NCI-H1092 treated with DMSO at 0.1 percent for 48 hours (cell line): ENCODE measurements at places on chromosomes 2 and 18.
A peak's percentile ranks its signal among the peaks of the same experiment; 100 is the strongest.

- DNase-seq = peak; percentile 90
Observed at GRCh38 chr2:40166006-40166405, 285.9 kb downstream of the SLC8A1 start.

DNA sequence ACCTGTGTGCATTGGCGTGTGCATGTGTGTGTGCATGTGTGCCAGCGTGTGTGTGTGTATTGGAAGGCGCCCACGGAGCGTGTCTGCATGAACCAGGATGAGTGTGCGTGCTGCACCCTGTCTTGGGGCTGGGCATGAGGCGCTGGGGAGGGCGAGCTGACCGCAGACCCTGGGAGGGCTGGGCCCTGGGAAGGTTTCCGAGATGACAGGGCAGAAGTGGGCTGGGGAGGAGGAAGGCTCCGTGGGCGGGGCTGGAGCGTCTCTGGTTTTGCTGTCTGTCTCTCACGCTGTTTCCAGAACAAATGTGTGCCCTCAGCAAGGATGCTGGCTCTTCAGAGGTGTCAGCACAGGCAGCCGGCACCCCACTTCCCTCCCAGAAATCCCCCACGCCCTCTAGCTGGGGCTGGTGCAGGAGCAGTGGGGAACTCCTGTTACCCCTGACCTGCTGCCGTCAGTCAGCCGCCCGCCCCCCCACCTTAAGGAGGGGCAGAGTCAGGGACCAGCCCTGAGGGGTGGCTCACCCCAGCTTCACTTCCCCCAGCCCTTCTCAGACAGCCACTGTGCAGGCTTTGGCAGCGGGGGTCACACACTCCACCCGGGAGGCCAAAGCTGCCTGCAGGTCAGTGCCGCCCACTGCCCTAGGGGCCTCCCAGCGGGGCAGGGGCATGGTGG is at the start of gene GPR35:
GPR35 (plus strand) TSS at position 531 of the 672 bp plus-strand sequence. CDS start 4,473 bp downstream, outside the sequence.
- no peak for DNase-seq

DNA sequence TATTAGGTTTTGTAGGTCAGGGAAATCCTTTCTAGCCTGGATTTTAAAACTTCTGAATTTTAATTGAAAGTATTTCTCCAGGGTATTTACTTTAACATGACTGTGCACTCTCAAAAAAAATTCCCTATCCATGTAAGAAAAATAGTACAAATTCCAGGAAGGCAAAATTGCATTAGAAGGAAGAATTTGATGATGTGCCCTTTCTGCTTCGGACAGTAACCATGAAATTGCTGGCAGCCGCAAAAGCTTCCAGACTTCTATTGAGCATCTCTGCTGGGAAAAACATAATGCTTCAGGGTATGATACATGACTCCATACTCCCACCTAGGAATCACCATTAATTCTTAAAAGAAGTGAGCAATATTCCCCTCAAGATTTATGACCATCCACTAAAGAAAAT is 17.2 kb upstream of the KLF7 start:
- no peak for DNase-seq

GRCh38 chr2:12847694-12848575 is 131.2 kb downstream of the TRIB2 start:
- no peak for DNase-seq

- no peak for DNase-seq
Observed at GRCh38 chr2:37201766-37202165, 5.5 kb downstream of the CEBPZOS start.

DNA sequence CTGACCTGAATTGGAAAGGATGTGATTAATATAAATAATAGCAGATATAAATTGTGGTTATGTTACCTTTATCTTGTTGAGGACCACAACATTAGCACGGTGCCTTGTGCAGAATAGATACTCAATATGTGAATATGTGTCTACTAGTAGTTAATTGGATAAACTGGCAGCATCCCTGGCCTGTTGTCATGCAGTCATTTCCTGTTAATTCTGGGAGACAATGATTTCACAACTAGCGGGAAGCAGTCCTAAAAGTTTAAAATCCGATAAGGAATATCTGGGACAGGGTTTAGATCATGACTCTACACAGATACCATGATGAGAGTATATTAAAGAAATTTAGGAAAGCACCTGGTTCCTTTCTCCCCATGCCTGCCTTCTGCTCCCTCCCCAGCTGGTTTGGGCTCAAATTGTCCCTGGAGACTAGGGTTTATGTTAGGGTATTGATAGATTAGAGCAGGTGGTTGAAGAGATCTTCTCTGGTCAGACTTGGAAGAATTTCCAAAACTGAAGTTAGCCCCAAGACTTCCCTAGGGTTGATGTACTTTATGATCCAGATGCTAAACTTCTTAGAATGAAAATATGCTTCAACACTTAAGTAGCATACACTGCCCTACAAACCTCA is 32.8 kb downstream of the CYBRD1 start:
- no peak for DNase-seq

DNA sequence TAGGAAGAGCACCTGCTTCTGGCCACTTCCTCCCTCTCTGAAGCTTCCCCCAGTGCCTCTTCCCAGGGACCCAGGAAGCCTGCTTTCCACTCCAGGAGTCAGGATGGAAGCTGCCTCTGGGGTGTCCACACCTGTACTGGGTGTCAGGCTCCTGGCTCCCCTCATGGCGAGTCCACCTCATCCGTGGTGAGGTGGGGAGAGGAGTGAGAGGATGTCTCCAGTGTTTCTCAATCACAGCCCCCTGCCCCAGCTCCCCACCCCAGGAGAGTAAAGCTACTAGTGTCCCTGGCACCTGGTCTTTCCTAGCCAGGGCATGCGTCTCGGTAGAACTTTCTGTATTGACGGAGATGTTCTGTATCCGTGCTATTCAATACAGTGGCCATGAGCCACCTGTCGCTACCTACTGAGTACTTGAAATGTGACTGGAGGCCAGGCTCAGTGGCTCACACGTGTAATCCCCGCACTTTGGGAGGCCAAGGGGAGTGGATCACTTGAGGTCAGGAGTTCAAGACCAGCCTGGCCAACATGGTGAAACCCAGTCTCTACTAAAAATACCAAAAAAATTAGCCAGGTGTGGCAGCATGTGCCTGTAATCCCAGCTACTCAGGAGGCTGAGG is 171.2 kb upstream of the HAAO start:
- DNase-seq = no peak

DNA sequence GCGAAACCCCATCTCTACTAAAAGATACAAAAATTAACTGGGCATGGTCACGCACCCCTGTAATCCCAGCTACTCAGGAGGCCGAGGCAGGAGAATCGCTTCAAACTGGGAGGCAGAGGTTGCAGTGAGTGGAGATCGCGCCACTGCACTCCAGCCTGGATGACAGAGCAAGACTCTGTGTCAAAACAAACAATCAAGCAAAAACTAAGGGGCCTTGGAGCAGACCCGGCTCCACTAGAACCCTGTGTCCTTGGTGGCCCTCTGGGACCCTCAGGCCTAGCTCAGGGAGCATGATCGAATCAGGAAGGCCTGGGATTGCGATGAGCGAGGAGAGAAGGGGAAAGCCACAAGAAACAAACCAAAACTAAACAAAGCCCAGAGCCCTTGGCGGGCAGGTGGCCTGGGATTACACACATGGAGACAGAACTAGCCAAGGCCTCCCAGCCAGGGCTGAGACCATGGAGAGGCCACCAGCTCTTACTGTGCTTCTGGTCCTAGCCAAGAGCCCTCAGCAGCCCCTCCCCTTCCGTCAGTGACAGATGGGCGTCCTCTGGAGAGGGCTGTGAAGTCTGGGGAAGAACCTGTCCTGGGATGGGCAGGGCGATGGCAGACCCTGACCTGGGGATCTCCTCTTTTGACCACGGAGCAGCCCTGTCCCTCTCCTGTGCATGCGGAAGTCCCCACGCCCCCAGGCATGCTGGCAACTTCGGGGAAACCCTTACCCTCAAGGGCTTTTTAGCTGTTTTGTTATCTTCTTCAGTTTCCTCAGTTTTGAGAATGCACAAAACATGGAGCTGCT is 27.4 kb upstream of the CATIP start:
- DNase-seq = no peak

GRCh38 chr2:75076088-75076487 is 117.6 kb downstream of the POLE4 start:
- DNase-seq = peak; percentile 91

DNA sequence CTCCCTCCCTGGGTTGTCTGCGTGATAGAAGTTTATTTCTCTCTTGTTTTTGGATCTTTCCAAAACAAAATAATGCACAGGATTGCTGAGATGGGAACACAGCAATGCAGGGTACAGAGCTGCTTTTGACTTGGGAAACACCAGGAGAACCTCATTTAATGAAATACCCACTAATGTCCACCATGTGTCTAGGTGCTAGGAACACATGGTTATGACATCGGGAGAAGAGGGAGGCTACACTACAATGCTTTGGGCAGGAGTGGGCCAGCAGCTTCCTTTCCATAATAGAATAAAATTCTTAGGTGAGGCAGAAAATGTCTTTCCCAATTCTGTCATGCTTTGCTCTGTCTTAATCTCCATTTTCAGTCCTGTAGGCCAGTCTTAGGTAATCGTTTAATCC is 29.2 kb upstream of the KCNF1 start:
- DNase-seq = no peak

DNA sequence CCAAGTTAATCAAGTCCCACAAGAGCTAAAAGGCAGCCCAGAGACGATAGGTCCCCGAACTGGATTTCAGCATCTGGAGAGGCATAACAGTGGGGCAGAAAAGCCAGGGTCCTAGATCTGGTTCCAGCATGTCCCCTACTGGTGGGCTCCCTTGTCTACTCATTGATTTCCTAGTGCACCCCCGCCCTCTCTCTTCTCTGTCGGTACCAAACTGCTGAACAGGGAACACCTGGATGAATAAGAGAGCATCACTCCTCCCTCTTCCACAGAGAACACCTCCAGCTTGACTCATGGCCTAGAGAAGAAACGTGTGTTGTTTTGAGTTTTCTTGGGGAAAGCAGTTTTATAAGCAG is 101.3 kb downstream of the FOXI3 start:
- no peak for DNase-seq

DNA sequence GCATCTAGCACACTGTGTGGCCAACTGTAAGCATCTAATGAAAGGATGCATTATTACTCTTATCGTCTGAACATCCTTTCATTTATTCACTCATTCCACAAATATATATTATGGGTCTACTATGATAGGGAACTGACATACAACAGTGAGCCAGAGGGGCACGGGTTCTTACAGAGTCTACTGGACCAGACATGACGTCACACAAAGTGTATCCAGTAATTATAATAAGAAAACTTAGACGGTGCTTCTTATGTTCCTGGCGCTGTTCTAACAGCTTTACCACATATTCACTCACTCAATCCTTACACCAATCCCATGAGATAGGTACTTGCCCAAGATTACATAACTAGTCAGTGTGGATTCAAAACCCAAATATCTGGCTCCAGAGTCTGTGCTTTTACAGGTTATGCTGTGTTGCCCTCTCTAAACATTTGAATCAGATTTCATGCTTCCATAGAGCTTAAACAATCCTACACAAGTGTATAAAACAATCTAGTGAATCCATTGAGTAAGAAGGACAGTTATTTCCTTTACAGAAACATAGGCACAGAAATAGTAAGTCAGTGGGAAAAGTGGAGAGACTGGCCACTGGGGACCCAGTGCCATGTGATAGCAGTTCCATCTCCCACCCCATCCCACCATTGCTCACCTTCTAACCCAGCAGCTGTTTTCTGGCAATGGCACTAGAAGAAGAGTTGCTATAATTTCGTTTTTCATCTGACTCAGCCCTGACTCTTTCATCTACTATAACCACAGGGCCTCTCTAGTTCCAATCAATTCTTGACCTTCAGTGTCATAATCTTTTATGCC is 24.2 kb upstream of the ARL5A start:
- no peak for DNase-seq

- no peak for DNase-seq
Observed at GRCh38 chr2:69099541-69099940, 86.6 kb downstream of the ANTXR1 start.

DNA sequence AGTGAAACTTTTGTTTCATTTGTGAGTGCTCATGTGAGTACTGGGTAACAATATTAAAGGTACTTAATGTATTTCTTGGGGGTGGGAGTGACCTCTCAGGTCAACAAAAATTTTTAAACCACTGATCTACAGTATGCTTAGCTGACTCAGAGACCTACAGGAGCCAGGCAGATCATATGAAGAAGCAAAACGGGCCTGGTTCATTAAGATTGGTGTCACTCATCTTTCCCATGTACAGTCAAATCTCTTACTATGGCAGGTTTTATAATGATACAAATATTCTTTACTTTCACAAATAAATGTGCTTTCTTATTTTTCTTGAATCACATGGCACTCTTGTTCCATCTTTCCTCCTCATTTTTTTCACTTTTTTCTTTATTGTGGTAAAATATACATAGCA is 7.7 kb upstream of the TMSB10 start:
- DNase-seq = no peak

DNA sequence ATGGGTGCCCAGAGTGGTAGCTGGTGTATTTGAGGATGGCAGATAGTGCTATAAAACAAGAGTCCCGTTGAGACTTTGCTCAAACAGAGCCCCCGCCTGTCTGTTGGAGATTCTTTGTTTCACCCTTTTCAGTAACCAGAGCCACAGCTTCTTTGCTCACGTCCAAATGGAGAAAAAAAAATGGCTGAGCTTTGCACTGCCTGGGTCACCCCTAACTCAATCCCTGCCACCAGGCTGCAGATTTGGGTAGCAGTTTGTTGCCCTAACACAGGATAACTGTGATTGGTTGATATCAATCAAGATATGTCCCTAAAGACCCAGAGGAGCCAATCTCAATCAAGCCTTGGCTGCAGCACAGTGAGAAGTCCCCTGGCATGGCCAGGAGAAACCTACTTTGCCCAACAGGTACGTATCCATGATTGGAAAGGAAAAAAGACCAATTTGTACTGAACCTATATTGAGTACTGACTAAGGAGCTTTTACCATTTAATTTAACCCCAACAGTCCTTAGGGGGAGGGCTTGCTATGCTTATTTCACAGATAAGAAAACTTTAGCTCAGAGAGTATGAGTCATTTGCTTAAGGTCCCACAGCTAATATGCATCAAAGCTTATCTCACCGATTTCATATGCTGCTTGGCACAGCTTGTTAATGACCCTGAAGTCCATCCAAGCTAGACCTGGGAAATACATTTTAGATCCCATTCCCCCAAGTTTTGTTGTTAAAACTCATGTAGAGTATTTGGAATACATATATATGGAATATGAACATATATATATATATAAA is 72.0 kb upstream of the SH3BP4 start:
- DNase-seq = no peak

GRCh38 chr2:8496617-8497016 is 185.2 kb upstream of the ID2 start:
- no peak for DNase-seq

GRCh38 chr18:6021306-6022073 is 126.2 kb upstream of the TMEM200C start:
- no peak for DNase-seq

DNA sequence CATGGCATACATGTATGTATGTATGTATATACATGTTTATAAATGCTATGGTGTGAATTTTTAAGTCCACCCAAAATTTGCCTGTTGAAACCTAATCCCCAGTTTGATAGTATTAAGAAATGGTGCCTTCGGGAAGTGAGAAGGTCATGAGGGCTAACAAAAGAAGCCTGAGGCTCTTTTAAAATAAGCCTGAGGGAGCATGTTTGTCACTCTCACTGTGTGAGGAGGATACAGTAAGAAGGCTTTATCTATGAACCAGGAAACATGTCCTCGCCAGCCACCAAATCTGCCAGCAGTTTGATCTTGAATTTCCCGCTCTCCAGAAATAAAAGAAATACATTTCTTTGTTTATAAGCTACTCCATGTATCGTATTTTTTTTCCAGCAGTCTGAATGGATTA is 163.0 kb upstream of the LINC00305 start:
- no peak for DNase-seq

- no peak for DNase-seq
Observed at GRCh38 chr18:55422456-55423180, 165.4 kb downstream of the TCF4 start.
